ENCODE measurements at places on chromosomes 12 and 14. TPM values are rescaled to one million over a fixed set of nuclear protein-coding genes. Genes with fewer than 3 reads are reported as not detected.

The CREBL2 gene
- 13.6 TPM for total RNA-seq

The TROAP gene
- 50.1 TPM for total RNA-seq

The PKP2 gene
- 29.9 TPM for total RNA-seq

DNA sequence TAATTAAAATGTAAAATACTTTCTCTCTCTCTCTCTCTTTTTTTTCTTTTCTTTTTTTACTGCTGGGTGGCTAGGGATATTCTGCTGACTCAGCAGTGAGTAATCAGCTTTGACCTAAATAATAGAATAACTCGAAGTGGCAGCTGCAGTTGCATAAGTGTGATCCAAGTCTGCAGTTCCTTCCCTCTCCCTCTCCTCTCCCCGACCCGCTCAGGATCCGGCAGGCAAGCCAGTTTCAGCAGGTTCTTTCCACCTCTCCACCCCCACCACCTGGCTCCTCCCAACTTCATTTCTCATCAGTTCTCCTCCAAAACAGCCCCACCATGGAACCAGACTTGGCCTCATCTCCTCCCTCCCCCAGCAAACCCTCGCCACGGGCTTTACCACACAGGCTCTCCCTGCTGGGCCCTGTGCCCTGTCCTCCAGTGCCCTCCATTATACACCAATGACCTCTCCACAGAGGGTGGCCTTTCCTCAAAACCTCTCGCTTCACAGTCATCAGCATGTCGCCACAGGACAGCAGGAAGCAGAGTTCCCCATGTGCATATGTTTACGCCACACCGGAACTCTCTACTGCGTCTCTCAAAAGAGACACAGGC is 22.4 kb downstream of the SLC7A8 start:
- H3K27ac ChIP-seq = no peak overlapping the region
- no peaks in the 10 kb centered on the region for H3K27me3 ChIP-seq
- no peaks in the 10 kb centered on the region for H3K36me3 ChIP-seq
- H3K4me3 ChIP-seq = no peak overlapping the region
- H3K4me1 ChIP-seq = no peaks in the 10 kb centered on the region

DNA sequence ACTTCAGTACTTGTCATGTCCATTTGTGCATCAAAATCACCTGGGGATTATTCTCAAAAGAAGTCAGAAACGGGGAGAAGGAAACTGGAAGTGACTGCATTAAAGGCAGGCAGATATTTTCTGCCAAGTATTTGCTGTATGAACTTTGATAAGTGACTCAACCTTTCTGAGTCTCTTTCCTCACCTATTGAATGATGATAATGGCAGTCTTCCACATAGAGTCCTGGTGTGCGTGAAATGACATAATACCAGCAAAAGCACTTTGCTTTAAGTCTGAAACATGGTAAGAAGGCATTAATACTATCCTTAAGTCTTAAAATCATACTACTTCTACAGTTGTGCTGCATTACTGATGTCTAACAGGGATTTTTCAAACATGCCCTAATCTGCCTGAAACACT is 278.5 kb downstream of the ADAMTS20 start:
- H3K27ac ChIP-seq = no peak overlapping the region
- no peak overlapping the region for H3K4me3 ChIP-seq
- no peaks in the 10 kb centered on the region for H3K27me3 ChIP-seq
- no peak for DNase-seq
- H3K4me1 ChIP-seq = no peaks in the 10 kb centered on the region

DNA sequence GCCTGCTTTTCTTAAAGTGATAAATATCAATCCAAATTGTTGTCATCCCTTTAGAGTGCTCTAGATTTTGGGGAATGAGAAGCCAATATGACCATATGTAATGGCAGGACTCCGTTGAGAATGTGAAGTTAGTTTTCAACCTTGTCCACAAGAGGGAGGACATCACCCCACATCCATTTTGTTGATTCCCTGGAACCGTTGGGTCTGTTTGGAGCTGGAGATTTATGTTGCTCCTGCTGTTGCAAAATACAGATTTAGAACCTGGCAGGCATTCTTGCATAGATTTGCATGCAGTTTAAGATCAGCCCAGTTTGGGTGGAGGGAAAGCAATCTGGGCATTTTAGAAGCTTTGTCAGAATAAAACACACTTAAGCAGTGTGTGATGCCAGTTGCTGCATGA is 620.1 kb downstream of the NRXN3 start:
- H3K4me3 ChIP-seq = no peak overlapping the region
- H3K4me1 ChIP-seq = peaks cover under 1% of the 10 kb centered on the region
- H3K27me3 ChIP-seq = no peaks in the 10 kb centered on the region
- no peaks in the 10 kb centered on the region for H3K36me3 ChIP-seq
- DNase-seq = no peak

GRCh38 chr12:12336049-12336411 is 14.0 kb downstream of the MANSC1 start:
- H3K36me3 ChIP-seq = no peaks in the 10 kb centered on the region
- DNase-seq = no peak
- H3K27me3 ChIP-seq = no peaks in the 10 kb centered on the region
- peaks cover 14% of the 10 kb centered on the region for H3K4me1 ChIP-seq

GRCh38 chr14:59022144-59022543 is 166.3 kb upstream of the DAAM1 start:
- no peaks in the 10 kb centered on the region for H3K4me1 ChIP-seq
- H3K36me3 ChIP-seq = no peaks in the 10 kb centered on the region

GRCh38 chr12:3697311-3697870 is 55.5 kb downstream of the CRACR2A start:
- no peaks in the 10 kb centered on the region for H3K36me3 ChIP-seq
- peaks cover 5% of the 10 kb centered on the region for H3K4me1 ChIP-seq
- H3K27ac ChIP-seq = 0 out of 2 replicates have a peak overlapping the region, but pooled peaks have one; percentile 30
- no peak overlapping the region for H3K4me3 ChIP-seq

- no peaks in the 10 kb centered on the region for H3K27me3 ChIP-seq
- peak overlapping the region; percentile 31 for H3K27ac ChIP-seq
These were observed 644 bp downstream of the NAB2 start for GRCh38 chr12:57089271-57090245.

DNA sequence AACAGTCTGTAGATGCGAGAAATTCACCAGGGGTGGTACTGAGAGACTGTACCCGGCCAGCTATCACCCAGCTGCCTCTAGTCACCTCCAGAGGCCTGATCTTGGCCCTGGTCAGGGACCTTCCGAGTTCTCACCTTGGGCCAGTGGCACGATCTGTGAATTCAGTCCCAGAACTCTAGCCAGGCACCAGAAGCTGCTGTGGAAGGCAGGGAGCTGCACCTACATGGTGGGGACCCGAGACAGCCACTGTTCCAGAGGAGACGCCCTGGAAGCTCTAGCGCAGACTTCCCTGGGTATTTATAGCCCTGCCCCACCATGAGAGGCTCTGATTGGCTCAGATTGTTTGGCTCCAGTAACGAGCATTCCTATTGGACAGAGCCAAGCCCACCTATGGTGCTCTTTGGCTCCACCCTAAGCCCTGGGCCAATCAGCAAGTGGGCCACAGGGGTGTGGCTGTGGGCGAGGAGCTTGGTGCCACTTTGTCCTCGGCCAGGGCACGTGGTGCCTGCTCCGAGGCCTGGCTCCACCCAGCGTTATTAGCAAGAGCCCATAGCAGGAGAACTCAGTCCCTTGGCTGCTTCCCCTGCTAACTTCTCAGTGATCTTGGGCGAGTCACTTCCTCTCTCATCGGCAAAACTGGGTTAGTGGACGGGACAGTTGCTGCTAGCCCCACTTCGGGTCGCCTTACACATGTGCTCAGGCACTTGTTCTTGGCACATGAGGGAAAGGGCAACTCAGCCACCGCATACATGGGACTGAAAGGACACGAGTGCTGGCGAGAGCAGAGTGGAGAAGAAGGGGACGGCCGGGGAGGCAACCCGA is 89.0 kb upstream of the BCL11B start:
- no peaks in the 10 kb centered on the region for H3K27me3 ChIP-seq
- no peaks in the 10 kb centered on the region for H3K4me1 ChIP-seq
- no peak overlapping the region for H3K27ac ChIP-seq
- DNase-seq = no peak

DNA sequence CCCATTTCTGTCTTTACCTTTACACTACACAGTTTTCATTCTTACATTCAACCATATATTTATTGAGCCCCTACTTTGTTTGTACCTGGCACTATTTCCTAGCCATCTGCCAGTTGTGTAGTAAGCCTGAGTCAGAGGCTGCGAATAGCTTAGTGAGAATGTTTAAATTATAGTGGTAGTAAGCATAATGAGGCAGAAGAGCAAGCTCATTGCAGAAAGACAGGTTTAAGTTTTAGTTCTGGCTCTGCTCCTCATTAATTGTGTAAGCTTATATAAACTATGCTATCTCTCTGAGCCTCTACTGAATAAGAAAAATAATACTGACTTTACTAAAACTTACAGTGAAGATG is 123.5 kb downstream of the NAV3 start:
- no peaks in the 10 kb centered on the region for H3K27me3 ChIP-seq
- no peak for DNase-seq
- no peak overlapping the region for H3K4me3 ChIP-seq
- no peak overlapping the region for H3K27ac ChIP-seq
- H3K4me1 ChIP-seq = peaks cover 6% of the 10 kb centered on the region
